ENCODE measurements at places on chromosomes 1 and 21. TPM values are rescaled to one million over a fixed set of nuclear protein-coding genes. Genes with fewer than 3 reads are reported as not detected.

- no peak for DNase-seq
Observed at GRCh38 chr1:175814885-175815284, 71.5 kb upstream of the TNR start.

ACTL8 gene
- polyA plus RNA-seq = not detected

HES3 gene
- not detected for polyA plus RNA-seq

GRIK1 gene
- 1.4 TPM for polyA plus RNA-seq

GRCh38 chr1:36080236-36080635, 3.7 kb upstream of the TEKT2 start:
- DNase-seq = no peak

KDF1 gene
- 8.8 TPM for polyA plus RNA-seq

DNA sequence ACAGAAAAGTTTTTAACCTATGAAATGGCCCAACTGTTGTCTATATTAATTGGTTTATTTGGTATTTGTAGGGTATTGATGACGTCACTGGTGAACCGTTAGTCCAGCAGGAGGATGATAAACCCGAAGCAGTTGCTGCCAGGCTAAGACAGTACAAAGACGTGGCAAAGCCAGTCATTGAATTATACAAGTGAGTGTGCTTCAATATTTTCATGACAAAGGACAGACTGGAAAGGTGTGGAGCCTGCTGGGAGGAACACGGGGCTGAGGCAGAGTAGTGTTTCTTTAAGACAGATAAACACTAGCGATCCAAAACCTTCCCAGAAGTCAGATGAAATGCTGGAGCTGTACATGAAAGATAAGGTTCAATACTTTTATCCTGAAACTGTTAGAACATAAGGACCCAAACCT, 76.7 kb downstream of the AK4 start:
- DNase-seq = no peak

- DNase-seq = no peak
Observed at GRCh38 chr1:54403808-54404261, 2.4 kb downstream of the SSBP3 start.

- DNase-seq = no peak
Observed at GRCh38 chr1:55812281-55812680, 597.1 kb upstream of the USP24 start.

KCNE1 gene
- 0.30 TPM for polyA plus RNA-seq

TRIM67 gene
- polyA plus RNA-seq = 0.17 TPM

DNA sequence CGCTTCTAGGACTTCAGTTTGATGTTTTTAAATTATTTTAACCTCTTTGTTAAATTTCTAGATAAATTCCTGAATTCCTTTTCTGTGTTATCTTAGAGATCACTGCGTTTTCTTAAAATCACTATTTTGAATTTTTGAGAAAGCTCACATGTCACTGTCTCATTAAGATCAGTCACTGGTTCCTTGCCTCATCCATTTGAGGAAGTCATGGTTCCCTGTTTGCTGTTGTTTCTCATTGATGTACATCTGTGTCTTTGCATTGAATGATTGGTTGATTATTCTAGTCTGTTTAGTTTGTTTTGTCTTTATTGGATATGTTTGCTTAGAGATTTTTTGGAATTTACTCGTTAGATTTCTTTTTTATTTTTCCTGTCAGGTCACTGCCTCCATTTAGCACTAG, 50.1 kb downstream of the CRP start:
- DNase-seq = no peak

- DNase-seq = no peak
Observed at GRCh38 chr1:145991735-145992412, 4.5 kb downstream of the TXNIP start.

- peak; percentile 41 for DNase-seq
Observed at GRCh38 chr1:79079770-79080169, 73.2 kb upstream of the ADGRL4 start.
